Spinal cord (tissue), 10 donors: ENCODE measurements at places on chromosomes 11 and 22. TPM values are rescaled to one million over a fixed set of nuclear protein-coding genes. Genes with fewer than 3 reads are reported as not detected.

The MUS81 gene
- 62.0 TPM for polyA plus RNA-seq

The FAM180B gene
- 1.5 TPM for polyA plus RNA-seq

The NCF4 gene
- polyA plus RNA-seq = 3.6 TPM

The HSCB gene
- 17.1 TPM for polyA plus RNA-seq

The STK33 gene
- polyA plus RNA-seq = 40.6 TPM

The MMP8 gene
- not detected for polyA plus RNA-seq

The NUP160 gene
- polyA plus RNA-seq = 30.9 TPM

The KCNE3 gene
- 3.8 TPM for polyA plus RNA-seq

The KRTAP5-7 gene
- 1.0 TPM for polyA plus RNA-seq

The OR5B21 gene
- not detected for polyA plus RNA-seq

The JHY gene
- polyA plus RNA-seq = 9.5 TPM

The VPREB1 gene
- polyA plus RNA-seq = not detected

The CCDC73 gene
- polyA plus RNA-seq = 0.33 TPM

The ISX gene
- polyA plus RNA-seq = not detected

The OR52M1 gene
- polyA plus RNA-seq = not detected

The SPON1 gene
- 193 TPM for polyA plus RNA-seq

The TTC38 gene
- polyA plus RNA-seq = 24.2 TPM

The KREMEN1 gene
- polyA plus RNA-seq = 7.1 TPM

The SLC22A9 gene
- polyA plus RNA-seq = 0.06 TPM

The OR4C15 gene
- polyA plus RNA-seq = not detected

The GRM5 gene
- 39.7 TPM for polyA plus RNA-seq

The NOX4 gene
- polyA plus RNA-seq = 1.7 TPM

The OR51I2 gene
- polyA plus RNA-seq = not detected

The SPTBN2 gene
- 78.4 TPM for polyA plus RNA-seq

The NLRP10 gene
- not detected for polyA plus RNA-seq

The HBB gene
- polyA plus RNA-seq = 148 TPM

The OR52A1 gene
- polyA plus RNA-seq = 0.10 TPM

The C11orf86 gene
- polyA plus RNA-seq = 0.18 TPM

The HTR3B gene
- 0.86 TPM for polyA plus RNA-seq

The PIWIL4 gene
- polyA plus RNA-seq = 4.5 TPM

The OR52I1 gene
- polyA plus RNA-seq = not detected

The TSG101 gene
- 88.8 TPM for polyA plus RNA-seq

The PRDM10 gene
- polyA plus RNA-seq = 10.0 TPM

The INPP5J gene
- polyA plus RNA-seq = 16.4 TPM

The CBLIF gene
- polyA plus RNA-seq = not detected

The ZP1 gene
- not detected for polyA plus RNA-seq

The KRTAP5-9 gene
- 0.71 TPM for polyA plus RNA-seq

The BIK gene
- 1.00 TPM for polyA plus RNA-seq

The SBF1 gene
- polyA plus RNA-seq = 116 TPM

The QSER1 gene
- 19.6 TPM for polyA plus RNA-seq
